Uterus (tissue), 4 donors: ENCODE measurements at places on chromosomes 13 and 19.
A peak's percentile ranks its signal among the peaks of the same experiment; 100 is the strongest.

GRCh38 chr19:13554506-13555240 is 48.4 kb upstream of the CACNA1A start:
- H3K4me1 ChIP-seq: no peaks in the 10 kb centered on the region
- H3K36me3 ChIP-seq: no peaks in the 10 kb centered on the region
- H3K27ac ChIP-seq: no peak overlapping the region
- DNase-seq: no peak
- no peak overlapping the region for H3K4me3 ChIP-seq

- H3K27ac ChIP-seq: no peak overlapping the region
- no peaks in the 10 kb centered on the region for H3K27me3 ChIP-seq
- H3K4me1 ChIP-seq: peaks cover 3% of the 10 kb centered on the region
- H3K4me3 ChIP-seq: no peak overlapping the region
- DNase-seq: no peak
- H3K36me3 ChIP-seq: no peaks in the 10 kb centered on the region
These were observed 118.0 kb downstream of the KL start for GRCh38 chr13:33134213-33134612.

DNA sequence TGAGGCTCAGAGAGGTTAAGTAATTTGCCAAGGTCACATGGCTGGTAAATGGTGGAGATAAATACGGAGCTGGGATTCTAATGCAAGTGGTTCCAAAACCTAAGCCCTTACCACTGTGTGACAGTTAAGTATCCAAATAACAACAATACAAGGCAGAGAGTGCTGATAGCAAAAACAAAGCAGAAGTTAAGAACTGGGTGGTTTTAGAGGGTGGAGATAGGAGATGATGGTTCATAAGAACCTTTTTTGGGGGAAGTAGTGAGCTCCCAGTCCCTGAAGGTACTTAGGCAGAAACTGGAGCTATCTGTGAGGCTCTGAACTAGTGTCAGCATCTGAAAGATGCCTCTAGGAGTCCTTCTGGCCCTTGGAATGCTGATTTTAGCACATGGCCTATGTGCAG is 56.2 kb upstream of the UBE2L5 start:
- no peak overlapping the region for H3K27ac ChIP-seq
- H3K4me3 ChIP-seq: no peak overlapping the region
- H3K4me1 ChIP-seq: no peaks in the 10 kb centered on the region
- DNase-seq: no peak
- no peaks in the 10 kb centered on the region for H3K36me3 ChIP-seq

- no peaks in the 10 kb centered on the region for H3K36me3 ChIP-seq
- H3K27me3 ChIP-seq: no peaks in the 10 kb centered on the region
- no peak overlapping the region for H3K4me3 ChIP-seq
- DNase-seq: no peak
These were observed 13.9 kb upstream of the FBXL3 start for GRCh38 chr13:77040835-77041234.

DNA sequence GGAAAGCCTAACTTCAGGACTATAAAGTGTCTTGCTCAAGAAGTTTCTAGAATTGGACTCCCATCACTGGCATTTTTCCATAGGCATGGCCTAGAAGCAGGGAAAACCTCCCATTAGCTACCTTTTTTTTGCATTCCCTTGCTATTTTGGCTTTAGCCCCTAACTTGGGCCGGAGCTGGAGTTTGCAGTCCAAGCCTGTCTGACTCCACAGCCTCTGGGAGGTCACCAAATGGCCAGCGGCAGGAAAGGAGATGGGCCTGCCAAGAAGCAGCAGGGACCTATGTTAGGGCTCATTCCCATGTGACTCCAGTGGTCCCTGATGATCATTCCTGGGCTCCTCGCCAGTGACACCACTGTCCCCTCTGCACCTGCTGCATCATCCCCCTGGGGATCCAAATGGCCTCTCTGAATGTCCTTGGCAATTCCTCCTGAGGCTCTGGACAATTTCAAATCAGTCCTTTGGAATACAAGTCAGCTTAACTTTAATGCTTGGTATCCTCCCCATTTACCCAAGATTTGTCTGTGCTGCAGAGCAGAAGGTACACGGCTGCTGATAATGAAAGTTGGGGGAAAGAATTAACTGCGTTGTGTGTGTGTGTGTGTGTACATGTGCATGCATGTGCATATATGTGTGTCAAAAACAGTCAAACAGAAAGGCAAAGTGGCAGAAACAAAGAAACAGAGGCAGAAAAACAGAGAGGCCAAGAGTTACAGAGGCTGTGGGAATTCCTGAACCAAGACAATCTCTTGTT is 69.8 kb upstream of the SERP2 start:
- H3K27ac ChIP-seq: peak overlapping the region; percentile 83
- no peaks in the 10 kb centered on the region for H3K27me3 ChIP-seq
- H3K36me3 ChIP-seq: no peaks in the 10 kb centered on the region
- no peak overlapping the region for H3K4me3 ChIP-seq
- DNase-seq: peak; percentile 89

- H3K27ac ChIP-seq: peak overlapping the region; percentile 90
- no peak for DNase-seq
- no peaks in the 10 kb centered on the region for H3K27me3 ChIP-seq
- H3K4me3 ChIP-seq: peak overlapping the region; percentile 78
- no peaks in the 10 kb centered on the region for H3K4me1 ChIP-seq
- no peaks in the 10 kb centered on the region for H3K36me3 ChIP-seq
These were observed 1.4 kb downstream of the SPRY2 start for GRCh38 chr13:80339563-80339911.

DNA sequence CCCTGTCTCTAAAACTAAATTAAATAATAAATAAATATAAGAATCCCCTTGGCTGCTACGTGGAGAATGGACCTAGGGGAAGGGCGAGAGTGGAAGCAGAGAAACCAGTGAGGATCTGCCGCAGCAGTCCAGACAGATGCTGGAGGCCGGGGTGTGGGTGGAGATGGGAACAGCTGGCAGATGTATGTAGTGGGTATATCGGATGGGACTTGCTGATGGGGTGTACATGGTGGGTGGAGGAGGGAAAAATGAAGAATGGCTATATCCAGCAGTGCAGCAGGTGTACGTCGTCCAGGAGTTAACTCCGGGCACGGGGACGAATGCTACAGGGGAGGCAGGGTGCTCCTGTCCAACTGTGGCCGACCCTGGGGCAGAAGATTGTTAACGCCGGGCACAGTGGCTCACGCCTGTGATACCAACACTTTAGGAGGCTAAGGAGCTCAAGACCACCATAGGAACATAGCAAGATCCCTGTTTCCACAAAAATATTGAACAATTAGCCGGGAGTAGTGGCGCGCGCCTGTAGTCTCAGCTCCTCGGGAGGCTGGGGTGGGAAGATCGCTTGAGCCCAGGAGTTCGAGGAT is 654 bp downstream of the CEP89 start:
- peak overlapping the region; percentile 50 for H3K27ac ChIP-seq
- DNase-seq: no peak
- no peaks in the 10 kb centered on the region for H3K27me3 ChIP-seq
- H3K36me3 ChIP-seq: no peaks in the 10 kb centered on the region

DNA sequence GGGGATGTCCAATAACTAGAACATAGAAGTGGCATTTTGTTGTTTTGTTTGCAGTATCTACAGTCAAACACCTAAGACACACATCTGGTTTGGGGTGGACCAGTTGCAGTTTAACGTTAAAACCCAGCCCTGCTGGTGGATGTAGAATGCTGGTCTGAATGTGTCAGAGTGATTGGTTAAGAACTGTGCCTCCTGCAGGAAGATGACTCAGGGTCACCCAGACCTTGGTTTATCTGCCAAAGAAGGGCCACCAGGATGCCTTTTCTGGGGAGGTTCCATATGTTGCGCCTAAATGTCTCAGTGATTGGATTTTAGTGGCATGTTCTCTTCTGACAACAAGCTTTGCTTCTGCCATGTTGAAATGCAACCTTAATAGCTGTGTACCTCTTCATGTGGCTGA is 23.1 kb downstream of the ZNF536 start:
- no peak for DNase-seq
- H3K4me3 ChIP-seq: no peak overlapping the region
- H3K27ac ChIP-seq: no peak overlapping the region
- H3K36me3 ChIP-seq: no peaks in the 10 kb centered on the region
- no peaks in the 10 kb centered on the region for H3K4me1 ChIP-seq

- H3K27ac ChIP-seq: no peak overlapping the region
- H3K27me3 ChIP-seq: no peaks in the 10 kb centered on the region
- no peak overlapping the region for H3K4me3 ChIP-seq
- no peaks in the 10 kb centered on the region for H3K36me3 ChIP-seq
These were observed 4.9 kb upstream of the NECTIN2 start for GRCh38 chr19:44841231-44841630.

- peak overlapping the region; percentile 97 for H3K27ac ChIP-seq
- H3K4me1 ChIP-seq: peaks cover 3% of the 10 kb centered on the region
- no peaks in the 10 kb centered on the region for H3K27me3 ChIP-seq
- H3K4me3 ChIP-seq: peak overlapping the region; percentile 98
- H3K36me3 ChIP-seq: no peaks in the 10 kb centered on the region
- DNase-seq: no peak
These were observed 2.7 kb downstream of the ING1 start for GRCh38 chr13:110716247-110716515.

GRCh38 chr13:36345438-36346221 is 564 bp downstream of the SPART start:
- H3K27ac ChIP-seq: peak overlapping the region; percentile 100
- H3K27me3 ChIP-seq: no peaks in the 10 kb centered on the region
- no peaks in the 10 kb centered on the region for H3K36me3 ChIP-seq
- peak overlapping the region; percentile 67 for H3K4me3 ChIP-seq

DNA sequence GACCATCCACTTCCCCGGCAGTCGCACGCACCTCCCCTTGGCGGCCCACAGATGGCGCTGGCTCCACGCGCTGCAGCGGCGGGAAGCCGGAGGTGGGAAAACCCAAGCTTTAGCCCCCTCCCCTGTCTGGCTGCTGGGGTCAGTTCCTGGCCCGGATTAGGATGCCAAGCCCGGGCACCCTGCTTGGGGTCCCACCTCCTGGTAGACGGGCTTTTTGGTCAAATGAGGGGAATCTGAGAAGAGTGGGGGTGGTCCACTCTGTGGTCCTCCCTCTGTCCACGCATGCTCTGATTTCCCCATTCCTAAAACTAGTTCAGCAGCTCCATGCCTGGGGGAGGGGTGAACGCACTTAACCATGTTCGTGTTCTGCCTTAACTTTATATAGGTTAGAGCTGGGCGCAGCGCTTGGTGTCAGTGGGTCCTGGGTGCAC is 8.1 kb upstream of the ADGRE2 start:
- H3K27ac ChIP-seq: no peak overlapping the region
- no peaks in the 10 kb centered on the region for H3K4me1 ChIP-seq
- H3K36me3 ChIP-seq: no peaks in the 10 kb centered on the region
- DNase-seq: no peak
- no peaks in the 10 kb centered on the region for H3K27me3 ChIP-seq
- H3K4me3 ChIP-seq: no peak overlapping the region

DNA sequence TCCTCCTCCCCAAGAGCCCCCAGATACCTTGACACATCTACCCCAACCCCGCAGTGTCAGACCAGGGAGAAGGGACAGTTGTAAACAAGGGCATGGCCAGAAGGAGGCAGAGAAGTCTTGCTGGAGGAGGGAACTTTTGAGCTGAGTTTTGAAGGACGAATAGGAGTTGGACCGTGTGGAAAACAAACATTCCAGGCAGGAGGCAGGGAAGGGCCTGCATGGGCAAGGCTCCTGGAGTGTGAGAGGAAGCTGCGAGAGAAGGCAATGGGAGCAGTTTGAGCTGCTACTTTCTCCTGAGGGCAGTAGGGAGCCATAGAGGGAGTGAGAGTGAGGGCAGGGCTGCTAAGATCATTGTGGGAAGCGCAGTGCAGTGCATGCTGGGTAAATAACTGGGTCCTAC is 23.3 kb downstream of the IL12RB1 start:
- no peak overlapping the region for H3K27ac ChIP-seq
- no peaks in the 10 kb centered on the region for H3K4me1 ChIP-seq
- no peaks in the 10 kb centered on the region for H3K27me3 ChIP-seq
- H3K36me3 ChIP-seq: no peaks in the 10 kb centered on the region
- no peak overlapping the region for H3K4me3 ChIP-seq

- H3K36me3 ChIP-seq: no peaks in the 10 kb centered on the region
- H3K27ac ChIP-seq: peak within 1 kb of the TSS; percentile 95
- H3K4me1 ChIP-seq: no peaks in the 10 kb centered on the region
- no peaks in the 10 kb centered on the region for H3K27me3 ChIP-seq
- DNase-seq: peak; percentile 83
- H3K4me3 ChIP-seq: peak within 1 kb of the TSS; percentile 90
These were observed at the start of gene GARRE1 for GRCh38 chr19:34254046-34254697. Gene GARRE1 (plus strand): TSS chr19:34254554. CDS start chr19:34300474, 45,920 bp downstream.

DNA sequence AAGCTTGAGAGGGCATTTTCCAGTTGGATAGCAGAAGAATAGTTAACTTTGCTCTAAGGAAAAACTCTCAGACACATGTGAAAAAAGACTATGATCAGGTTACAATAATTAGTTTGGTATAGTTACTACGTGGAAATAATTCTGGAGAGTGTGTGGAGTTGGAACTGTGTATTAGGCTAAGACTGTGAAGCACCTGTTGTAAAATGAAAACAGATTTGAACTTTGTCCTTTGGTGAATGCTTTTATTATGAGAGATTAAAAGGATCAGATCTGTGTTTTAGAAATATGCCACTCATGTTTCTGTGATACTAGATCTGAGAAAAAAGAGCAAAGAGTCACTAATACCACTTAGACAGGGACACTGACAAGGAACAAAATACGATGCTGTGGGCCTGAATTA is 807.5 kb upstream of the ATXN8OS start:
- H3K27ac ChIP-seq: no peak overlapping the region
- no peaks in the 10 kb centered on the region for H3K27me3 ChIP-seq
- H3K4me3 ChIP-seq: no peak overlapping the region
- H3K4me1 ChIP-seq: no peaks in the 10 kb centered on the region
- no peak for DNase-seq
- no peaks in the 10 kb centered on the region for H3K36me3 ChIP-seq

GRCh38 chr13:59504407-59504806 is 659.3 kb downstream of the DIAPH3 start:
- H3K4me1 ChIP-seq: no peaks in the 10 kb centered on the region
- DNase-seq: no peak
- no peaks in the 10 kb centered on the region for H3K27me3 ChIP-seq
- no peak overlapping the region for H3K4me3 ChIP-seq
- H3K27ac ChIP-seq: no peak overlapping the region
- no peaks in the 10 kb centered on the region for H3K36me3 ChIP-seq

- H3K27me3 ChIP-seq: no peaks in the 10 kb centered on the region
- no peak for DNase-seq
- no peak overlapping the region for H3K4me3 ChIP-seq
- H3K36me3 ChIP-seq: no peaks in the 10 kb centered on the region
- no peak overlapping the region for H3K27ac ChIP-seq
- no peaks in the 10 kb centered on the region for H3K4me1 ChIP-seq
These were observed 30.3 kb upstream of the FRY start for GRCh38 chr13:32001154-32001768.

DNA sequence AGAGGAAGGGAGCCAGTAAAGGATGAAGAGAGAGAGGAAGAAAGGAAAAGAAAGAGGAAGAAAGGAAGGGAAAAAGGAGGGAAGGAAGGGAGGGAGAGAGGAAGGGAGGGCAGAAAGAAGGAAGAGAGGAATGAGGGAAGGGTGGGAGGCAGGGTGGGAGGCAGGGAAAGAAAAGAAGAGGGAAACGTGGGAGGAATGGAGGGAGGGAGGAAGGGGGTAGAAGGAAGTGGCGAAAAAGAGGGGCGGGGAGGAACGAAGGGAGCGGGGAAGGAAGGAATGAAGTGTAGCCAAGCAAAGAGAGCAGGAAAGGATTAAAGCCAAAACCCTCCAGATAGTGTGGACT is 53.1 kb downstream of the SOX1 start:
- no peak overlapping the region for H3K4me3 ChIP-seq
- H3K27me3 ChIP-seq: no peaks in the 10 kb centered on the region
- H3K27ac ChIP-seq: no peak overlapping the region
- H3K36me3 ChIP-seq: no peaks in the 10 kb centered on the region
- H3K4me1 ChIP-seq: no peaks in the 10 kb centered on the region

GRCh38 chr19:45391346-45391745 is 13.5 kb downstream of the PPP1R13L start:
- DNase-seq: no peak
- H3K27me3 ChIP-seq: no peaks in the 10 kb centered on the region
- H3K4me3 ChIP-seq: no peak overlapping the region
- no peak overlapping the region for H3K27ac ChIP-seq
